Naive thymus-derived CD4-positive, alpha-beta T cell (primary cell): ENCODE measurements at places on chromosomes 5 and 9.

DNA sequence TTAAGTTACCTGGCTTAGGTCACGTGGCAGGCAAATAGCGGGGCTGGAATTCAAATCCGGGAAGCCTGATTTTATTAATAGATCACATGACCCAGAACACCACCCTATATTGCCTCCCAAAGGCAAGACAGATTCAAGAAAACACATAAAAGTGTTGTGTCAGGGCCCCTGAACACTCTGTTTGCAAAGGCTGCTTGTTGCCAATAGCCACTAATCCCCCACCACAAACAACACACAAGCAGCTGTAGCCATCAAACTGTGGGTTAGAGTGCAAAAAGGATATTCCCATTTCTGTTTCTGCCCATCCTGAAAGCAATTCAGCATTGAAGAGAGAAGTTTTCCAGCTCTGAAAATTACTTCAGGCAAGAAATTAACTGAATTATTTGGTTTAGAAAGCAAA is 358.9 kb upstream of the RFX3 start:
- no peak for DNase-seq

- DNase-seq: peak; percentile 75
Measured at GRCh38 chr5:180689071-180689694, 39.8 kb upstream of the FLT4 start.

GRCh38 chr9:134531220-134531970 is 110.2 kb upstream of the COL5A1 start:
- no peak for DNase-seq

DNA sequence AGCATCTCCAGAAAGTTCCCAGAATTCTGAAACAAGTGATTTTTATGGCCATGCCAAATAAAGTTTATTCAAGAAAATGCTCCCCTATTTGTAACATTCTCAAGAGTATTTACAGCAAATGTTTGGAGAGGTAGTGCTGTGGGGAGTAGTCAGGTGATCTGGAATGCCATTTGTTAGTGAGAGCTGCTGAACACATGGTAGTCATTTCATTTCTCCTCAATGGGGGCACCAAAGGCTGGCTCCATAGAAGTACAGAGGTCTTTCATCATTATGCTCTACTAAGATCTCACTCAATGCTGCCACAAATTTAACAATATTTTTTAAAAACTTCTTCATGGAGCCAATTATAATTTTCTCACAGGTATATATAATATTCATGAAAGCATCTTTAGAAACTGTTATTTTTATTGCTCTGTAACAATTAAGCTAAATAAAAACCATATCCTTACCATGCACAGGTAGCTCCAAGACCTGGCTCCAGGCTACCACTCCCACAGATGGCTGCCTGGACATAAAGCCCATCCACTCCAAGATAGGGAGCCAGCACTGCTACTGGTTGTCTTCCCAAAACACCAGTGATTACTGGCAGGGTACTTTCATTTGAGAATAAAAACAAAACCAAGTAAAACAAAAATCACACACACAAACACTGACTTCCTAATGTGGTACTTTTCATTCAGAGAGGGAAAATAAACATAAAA is 200.8 kb downstream of the PLK2 start:
- no peak for DNase-seq

DNA sequence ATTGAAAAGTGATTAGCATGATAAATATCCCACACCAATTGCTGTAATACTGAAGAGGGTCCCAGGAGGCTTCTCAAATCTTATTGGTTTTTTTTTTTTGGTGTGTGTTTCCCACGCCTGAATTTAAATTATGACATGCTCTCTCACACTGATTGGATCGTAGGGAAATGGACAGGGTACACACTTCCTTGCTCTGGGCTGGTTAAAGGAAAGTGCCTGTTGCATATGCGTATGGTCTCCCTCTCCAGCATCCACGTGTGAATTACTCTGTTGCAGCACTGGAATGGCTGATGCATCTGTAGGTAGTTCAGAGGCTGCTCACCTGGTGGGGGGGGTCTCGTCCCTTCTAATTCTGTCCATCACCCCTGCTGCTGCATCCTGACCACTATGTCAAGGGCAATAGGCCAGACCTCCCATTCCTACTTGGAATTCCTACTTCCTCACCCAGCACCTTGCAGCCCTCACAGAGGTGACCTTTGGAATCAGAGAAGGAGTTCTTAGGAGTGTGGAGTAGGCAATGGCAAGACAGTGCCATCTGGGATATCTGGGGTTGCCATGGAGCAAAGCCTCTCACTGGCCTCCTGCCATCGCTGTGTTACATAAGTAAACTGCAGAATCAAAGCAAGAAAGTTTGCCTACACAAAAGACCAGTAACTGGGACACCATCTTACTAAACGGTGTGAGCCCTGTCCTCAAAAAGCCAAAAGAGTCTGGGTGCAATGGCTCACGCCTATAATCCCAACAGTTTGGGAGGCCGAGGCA is 71.4 kb upstream of the FBXW11 start:
- no peak for DNase-seq
